Trophoblast cell (in vitro differentiated cells and primary cell): ENCODE measurements at places on chromosomes 12 and 14.

- DNase-seq: peak; percentile 45
Observed at GRCh38 chr14:95196268-95196667, 38.9 kb upstream of the DICER1 start.

- peak; percentile 91 for DNase-seq
Observed at GRCh38 chr12:50066402-50066801, 9.0 kb downstream of the ASIC1 start.

DNA sequence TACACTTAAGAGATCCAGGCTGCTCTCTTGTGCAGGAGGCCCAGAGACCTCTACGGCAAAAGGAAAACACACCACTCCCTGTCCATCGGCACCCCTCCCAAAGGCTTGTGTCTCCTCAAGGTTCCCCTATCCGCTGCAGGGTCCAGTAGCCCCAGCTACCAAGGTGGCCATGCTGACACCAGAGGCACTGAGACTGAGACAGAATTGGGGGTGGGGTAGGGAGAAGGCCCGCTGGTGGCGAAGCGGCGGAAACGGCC lies 590 bp downstream of the DDIT3 start:
- DNase-seq: no peak

DNA sequence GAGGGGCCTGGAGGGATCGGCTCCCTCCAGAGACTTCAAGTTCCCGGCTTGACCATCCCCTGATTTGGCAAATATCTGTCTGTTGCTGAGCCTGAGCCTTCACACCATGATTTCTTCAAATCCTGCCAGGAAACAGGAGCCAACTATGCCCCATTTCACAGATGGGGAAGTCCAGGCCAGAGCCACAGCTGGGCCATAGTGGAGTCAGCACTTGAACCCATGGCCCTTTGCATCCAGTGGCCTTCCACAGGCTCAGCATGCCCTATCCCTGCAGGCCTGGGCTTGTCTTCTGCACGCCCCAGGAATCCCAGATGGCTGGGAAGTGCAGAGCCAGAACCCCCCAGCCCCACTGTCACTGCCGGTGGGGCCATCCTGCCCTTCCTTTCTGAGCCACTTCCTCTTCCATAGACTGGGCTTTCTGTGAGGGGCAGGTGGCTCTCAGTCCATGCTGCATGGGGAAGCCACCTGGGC lies 44.9 kb downstream of the CYP46A1 start:
- no peak for DNase-seq

GRCh38 chr14:23404331-23404900 lies 3.7 kb downstream of the MYH6 start:
- no peak for DNase-seq

- DNase-seq: no peak
Observed at GRCh38 chr12:113889891-113890581, 76.1 kb downstream of the RBM19 start.

DNA sequence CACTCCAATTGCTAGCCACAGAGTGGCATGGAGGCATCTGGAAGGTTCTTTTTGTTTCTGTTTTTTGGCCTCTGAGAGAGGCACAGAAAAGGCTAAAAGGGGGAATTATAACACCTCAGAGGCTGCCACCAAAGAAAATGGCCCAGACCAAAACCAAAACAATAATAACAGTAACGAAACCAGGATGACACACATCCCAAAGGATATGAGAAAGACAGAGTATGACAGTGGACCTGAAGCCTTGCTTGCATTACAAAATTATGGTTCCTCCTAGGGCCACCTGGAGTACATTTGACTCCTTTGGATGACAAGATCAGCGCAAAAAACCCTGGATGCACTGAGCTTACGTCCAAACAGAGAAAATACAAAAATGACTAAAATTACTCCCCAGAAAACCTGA lies 152.7 kb downstream of the AEBP2 start:
- no peak for DNase-seq

DNA sequence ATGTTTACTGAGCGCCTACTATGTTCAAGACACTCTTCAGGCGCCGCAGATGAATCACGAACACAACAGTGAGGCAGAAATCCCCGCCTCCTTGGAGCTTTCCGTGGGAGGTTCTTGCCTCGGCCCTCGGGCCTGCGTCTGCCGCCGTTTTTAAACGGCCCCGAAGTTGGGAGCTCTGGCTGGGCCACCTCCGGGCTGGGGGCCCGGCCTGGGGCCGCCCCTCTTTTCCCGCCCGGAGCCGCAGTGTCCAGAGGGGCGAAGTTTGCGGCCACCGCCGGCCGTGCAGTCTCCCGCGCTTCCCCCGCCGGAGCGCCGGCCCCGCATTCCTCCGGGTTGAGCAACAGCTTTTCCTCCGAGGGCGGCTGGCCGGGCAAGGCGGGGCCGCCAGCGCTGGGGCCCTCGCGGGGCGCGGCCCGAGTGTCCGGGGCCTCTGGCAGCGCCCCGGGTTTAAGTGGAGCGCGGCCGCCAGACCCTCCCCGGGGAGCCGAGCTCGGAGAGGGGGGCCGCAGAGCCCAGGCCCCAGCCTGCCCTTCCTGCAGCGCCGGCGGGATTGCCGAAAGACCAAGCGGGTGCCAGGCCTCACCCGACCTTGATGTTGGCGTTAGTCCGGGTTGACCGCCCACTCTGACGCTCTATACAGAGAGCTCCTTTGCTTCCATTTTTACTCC lies 18.7 kb upstream of the CTDSP2 start:
- DNase-seq: peak; percentile 77

DNA sequence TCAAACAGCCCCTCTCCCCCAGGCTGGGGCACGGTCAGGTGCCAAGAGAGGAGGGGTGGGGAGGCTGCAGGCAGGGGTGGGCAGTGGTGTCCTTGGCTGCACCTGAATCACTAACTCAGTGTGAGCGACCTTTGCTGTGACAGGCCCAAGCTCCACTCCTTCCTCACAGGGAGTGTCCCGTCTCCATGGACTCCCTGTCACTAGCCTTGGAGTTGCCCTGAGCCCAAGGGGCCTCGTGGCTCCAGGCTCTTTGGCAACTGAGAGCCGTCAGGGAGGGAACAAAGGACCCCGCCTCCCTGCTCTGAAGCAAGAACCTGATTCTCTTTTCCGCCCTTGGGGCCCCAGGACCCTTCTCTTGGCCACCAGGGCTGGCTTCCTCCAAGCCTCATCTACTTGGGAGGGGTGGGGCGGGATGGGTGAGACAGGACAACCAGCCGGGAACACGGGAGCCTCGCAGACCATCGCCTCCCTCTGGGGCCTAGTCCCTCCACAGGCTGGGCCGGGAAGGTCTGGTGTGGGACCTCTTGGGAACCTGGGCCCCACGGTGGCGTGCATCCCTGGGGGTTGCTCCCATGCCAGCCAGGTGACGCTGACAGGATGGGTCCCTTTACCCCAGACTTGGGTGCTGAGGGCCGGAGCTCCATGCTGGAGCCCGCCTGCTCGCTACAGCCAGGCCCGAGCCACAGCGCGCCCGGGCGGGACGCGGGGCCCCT lies 935 bp upstream of the ADSS1 start:
- DNase-seq: peak; percentile 58

DNA sequence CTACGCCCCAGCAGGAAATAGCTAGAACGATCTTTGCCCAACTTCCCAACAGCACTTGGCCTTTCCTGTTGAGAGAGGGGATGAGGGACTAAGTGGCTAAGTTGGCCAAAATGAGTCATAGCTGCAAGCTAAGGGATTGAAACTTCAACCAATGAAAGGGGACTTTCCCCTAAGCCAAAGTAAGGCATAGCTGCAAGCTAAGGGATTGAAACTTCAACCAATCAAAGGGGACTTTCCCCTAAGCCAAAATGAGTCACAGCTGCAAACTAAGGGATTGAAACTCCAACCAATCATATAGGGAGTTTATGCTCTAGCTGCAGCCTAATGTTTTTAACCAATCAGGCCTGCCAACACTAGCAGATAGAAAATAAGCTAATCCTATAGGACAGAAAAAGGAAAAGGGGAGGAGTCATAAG lies 100.5 kb upstream of the SSTR1 start:
- no peak for DNase-seq

GRCh38 chr14:55121628-55122439 lies 7.2 kb upstream of the LGALS3 start:
- DNase-seq: peak; percentile 76

- no peak for DNase-seq
Observed at GRCh38 chr12:68447797-68448260, 115.7 kb upstream of the MDM1 start.

GRCh38 chr14:85415015-85415712 lies 114.8 kb upstream of the FLRT2 start:
- DNase-seq: peak; percentile 2

- DNase-seq: peak; percentile 71
Observed at GRCh38 chr14:104864267-104865080, 594 bp upstream of the CEP170B start.

DNA sequence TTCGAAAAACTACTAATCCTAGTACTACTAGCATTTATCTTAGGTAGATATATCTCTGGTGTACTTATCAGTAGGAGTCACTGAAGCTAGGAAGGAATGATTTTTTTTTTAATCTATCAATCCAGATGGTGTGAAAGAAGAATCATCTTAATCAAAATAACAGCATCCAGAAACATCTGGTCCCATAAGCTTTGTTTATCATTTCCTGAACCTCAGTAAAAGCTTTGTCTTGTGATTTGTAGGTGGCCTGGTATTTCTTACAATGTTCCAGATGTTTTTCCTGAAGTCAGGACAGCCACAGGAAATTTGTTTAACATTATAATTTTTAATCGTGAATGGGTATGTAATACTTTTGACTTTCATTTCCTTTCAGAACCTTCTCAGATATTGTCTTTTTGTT lies 28.0 kb upstream of the LUM start:
- no peak for DNase-seq

DNA sequence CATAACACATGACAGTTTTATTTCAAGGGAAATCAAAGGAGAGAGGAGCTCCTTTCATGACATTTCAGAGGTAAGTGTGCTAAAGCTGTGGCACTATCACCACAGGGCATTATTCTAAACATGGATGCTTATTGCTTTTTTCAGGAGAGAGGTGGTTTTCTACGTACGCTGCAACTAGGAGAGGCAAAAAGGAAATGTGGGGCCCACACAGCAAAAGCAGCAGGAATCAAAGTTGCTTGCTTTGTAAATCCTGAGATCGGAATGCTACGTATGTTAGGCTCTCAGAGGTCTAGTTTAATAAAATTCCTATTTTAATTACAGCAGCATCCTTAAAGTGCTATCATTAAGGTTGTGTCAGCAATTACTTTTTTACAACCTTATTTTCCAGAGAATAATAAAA lies 55.0 kb upstream of the GRIP1 start:
- no peak for DNase-seq

GRCh38 chr12:100267603-100268281 lies 765 bp downstream of the SCYL2 start:
- DNase-seq: peak; percentile 30

DNA sequence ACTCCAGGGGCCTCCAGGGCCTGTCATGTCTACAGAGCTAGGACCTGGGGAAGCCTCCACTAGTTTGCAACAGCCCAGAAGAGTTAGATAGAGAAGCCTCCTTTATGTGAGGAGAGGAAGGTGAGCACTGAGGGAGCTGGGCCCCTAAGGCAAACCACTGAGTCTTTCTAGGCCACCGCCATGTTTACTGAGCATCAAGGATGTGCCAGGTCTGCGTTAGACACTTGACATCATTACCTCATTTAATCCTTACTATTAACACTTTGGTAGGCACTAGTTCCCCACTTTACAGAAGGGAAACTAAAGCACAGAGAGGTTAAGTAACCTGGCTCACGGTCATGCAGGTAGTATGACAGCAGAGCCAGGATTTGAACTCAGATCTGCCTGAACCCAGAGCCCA lies 12.9 kb downstream of the CTDSP2 start:
- no peak for DNase-seq

- peak; percentile 18 for DNase-seq
Observed at GRCh38 chr14:100158566-100159093, 815 bp downstream of the DEGS2 start.

GRCh38 chr12:93203361-93203760 lies 174.4 kb upstream of the NUDT4 start:
- no peak for DNase-seq

- no peak for DNase-seq
Observed at GRCh38 chr12:52857500-52857899, 8.7 kb upstream of the KRT78 start.

DNA sequence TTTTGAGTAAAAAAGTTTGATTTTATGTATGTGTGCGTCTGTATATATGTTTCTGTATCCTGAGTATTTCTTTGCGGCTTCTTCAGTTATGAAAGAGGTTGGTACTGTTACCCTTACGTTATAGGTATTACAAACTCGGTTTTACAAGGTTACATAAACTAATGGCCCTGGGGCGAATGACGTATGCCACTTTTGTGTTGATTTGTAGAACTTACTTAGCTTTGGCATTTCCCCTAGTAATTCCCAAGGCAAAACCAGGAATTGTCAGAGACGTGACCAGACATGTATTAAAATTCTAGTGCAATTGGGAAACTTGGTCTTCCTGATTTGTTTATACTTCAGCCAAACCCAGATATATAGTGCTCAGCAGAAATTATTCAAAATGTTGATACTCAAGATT lies 93.3 kb downstream of the DUSP16 start:
- DNase-seq: peak; percentile 98

DNA sequence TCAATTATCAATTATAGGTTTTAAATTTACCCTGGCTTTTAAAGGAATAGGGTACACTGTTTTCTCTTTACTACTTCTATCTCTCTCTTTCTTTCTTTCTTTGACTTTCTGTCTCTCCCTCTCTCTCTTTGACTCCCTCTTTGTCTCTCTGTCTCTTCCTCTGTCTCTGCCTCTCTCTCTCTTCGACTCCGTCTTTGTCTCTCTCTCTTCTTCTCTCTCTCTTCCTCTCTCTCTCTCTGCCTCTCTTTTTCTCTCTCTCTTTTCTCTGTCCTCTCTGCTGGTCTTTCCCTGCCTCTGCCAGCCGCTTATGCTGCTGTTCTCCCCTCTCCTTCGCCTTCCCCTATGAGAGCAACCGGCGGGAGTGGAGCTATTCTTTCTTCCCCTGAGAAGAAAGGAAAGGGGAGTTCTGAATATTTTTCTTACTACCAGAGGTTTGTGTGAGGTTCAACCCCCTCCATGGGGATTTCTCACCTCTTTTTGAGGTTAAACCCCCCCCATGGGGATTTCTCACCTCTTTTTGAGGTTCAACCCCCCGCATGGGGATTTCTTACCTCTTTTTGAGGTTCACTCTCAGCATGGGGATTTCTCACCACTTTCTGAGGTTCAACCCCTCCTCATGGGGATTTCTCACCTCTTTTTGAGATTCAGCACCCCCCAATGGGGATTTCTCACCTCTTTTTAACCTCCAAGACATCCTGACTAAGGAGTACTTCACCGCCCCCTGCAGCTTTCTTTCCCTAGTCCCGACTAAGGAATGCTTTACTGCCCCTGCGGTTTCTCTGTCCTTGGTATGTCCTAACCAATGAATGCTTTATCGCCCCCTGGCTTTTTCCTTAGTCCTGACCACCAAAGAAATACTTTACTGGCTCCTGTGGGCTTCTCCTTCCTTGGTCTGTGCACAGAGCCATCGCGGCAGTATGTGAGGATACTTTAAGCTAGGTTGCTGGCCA lies 27.4 kb upstream of the DDHD1 start:
- DNase-seq: no peak
